Astrocyte of the spinal cord (primary cell): ENCODE measurements at places on chromosomes 4 and X.

DNA sequence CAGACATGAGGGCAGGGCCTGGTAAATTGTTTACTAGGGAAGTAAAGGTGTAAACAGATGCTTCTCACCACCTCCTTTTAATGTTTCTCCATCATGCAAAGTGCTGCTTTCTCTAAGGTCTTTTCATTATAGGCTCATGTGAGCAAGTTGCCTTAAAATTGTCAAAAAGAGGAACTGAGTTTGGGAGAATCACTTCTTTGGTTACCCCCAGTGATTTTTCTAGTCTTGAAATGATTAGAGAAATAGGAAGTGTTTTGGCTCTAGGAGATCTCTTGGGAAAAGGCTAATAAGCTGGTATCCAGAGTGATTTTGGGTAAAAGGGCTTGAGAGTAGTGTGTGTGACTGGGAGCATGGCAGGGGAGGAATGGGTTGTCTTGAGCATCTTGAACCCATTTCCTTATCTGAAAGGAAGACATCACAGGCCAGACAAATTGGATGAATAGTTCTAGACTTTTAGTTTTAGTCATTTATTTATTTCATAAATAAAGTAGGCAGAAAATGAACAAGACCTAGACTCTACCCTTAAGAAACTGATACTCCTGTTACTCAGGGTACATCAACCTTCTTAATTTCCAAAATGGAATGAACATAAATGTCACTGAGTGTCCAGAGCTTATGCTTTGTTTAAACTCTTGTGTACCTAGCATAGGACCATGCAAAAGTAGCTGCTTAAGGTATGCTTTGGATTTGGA is 14.2 kb downstream of the GRPR start:
- DNase-seq = no peak

DNA sequence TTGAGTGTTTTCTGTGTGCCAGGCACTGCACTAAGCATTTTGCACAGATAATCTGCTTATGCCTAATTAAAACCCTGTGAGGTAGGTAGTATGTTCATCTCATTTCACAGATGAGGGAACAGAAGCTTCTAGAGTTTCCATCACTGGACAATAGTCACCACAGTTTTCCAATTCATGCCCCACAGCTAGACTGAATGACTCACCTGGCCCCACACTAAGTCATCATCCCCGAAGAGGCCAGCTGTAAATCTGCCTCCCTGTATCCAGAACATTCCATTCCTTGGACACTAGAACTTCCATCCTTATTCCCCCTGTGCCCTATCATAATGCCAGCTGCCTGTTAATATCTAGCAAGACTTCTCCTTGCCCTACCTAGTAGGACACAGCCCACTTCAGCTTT is 40.9 kb upstream of the NYX start:
- DNase-seq = no peak

GRCh38 chrX:11786862-11787261 is 28.8 kb downstream of the MSL3 start:
- DNase-seq = no peak

DNA sequence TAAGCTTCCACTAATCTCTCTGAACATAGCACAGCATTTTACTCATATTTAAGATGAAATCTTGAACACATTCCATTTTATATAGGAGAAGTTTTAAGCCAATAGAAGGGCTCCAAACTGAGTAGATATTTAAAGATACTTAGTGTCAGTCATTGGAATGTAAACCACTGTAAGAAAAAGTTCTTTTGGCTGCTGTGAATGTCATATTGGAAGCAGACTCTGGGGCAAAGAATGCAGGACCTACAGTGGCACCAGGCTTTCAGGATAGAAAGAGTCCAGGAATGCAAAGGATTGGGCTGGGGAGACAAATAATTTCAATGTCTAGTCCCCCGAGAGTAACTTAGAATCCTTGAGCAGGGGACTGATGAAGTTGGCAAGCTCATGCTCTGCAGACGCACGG is 1047.7 kb downstream of the STIM2 start:
- no peak for DNase-seq

GRCh38 chr4:150561143-150561737 is 20.7 kb upstream of the MAB21L2 start:
- DNase-seq = no peak

DNA sequence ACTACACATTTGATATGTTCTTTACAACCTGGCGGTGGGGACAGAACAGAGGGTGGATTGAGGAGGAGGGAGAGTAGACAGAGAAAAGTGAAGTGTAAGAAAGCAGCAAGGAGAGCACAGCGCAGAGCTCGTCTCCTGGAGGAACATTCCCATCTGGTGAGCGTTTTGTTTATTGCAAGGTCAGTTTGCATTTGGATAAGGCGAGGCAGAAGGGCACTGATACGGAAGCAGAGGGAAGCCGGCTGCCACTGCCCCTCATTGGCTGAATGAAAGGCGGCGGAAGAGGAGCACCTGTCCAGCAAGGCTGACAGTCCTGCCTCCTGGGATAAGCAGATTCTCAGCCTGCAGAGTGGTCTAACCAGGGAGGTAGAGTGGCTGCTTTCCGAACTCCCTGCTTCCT is 83.2 kb downstream of the GPR143 start:
- peak; percentile 24 for DNase-seq

- DNase-seq = peak; percentile 51
Measured at GRCh38 chrX:16851421-16851820, 18.7 kb downstream of the RBBP7 start.

DNA sequence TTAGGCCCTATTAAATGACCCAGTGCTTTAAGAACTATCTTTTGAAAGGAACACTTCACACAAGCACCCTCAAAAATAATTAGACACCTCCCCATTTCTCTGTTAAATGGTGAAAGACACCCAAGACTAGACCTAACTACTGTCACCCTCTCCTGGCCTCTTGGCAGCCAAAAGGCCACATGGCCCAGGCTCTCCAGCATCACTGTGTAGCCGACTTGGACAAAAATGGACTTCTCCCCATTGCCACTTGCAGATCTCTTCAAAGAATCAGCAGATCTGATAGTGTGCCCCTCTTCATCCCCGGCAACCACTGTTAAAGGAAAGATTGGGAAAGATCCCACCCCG is 2.0 kb downstream of the MID1IP1 start:
- no peak for DNase-seq

DNA sequence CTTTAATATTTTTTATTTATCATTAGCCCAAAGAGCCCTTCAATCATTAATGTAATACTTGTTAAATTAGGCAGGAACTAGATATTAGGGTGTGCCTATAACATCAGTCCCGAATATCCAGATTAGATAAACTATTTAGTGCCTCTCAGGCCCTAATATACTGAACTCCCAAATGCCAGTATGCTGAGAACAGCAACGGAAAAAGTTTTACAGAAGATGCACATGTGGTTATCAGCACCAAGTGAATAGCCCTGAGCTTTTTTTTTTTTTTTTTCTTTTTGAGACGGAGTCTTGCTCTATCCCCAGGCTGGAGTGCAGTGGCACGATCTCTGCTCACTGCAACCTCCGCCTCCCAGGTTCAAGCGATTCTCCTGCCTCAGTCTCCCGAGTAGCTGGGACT is 13.0 kb upstream of the ELF2 start:
- DNase-seq = no peak

DNA sequence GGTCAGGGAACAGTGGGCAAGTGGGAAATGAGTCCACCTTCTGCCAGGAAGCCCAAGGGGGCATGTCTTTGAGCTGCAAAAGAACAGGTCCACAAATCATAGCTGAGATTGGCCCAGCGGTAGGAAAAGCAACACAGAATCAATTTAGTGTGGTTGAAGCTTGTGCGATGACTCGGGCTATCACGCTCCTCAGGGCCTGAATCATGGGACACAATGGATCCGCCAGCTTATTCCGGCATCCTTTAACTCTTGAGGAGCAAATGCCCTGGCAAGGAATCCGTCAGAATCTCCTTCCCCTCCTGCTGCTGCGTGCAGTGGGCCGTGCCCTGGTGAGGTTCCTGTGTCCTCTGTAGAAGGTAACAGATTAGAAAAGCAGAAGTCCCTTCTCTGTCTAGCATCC is 98.0 kb downstream of the RELL1 start:
- DNase-seq = no peak

GRCh38 chr4:62271107-62271506 is 1071.0 kb downstream of the ADGRL3 start:
- DNase-seq = no peak

DNA sequence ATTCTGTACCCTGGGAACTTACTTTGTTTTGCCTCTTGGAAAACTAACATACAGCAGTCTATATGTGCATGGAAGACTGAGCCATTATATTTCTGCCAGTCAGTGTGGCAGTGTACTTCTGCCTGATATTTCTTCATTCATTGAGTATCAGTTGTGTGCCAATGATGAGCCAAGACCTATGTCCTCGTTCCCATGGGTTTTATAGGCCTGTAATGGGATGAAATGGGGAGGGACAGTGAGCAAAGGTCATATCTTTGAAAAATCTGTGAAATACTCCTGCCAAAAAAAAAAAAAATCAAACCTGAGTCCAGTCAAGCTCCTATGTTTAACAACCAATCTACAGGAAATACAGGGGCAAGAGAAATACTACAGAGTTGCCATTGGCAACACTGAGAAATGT is 9.1 kb downstream of the NSD2 start:
- DNase-seq = peak; percentile 11

GRCh38 chr4:52983563-52984303 is 121.6 kb downstream of the RASL11B start:
- peak; percentile 69 for DNase-seq

DNA sequence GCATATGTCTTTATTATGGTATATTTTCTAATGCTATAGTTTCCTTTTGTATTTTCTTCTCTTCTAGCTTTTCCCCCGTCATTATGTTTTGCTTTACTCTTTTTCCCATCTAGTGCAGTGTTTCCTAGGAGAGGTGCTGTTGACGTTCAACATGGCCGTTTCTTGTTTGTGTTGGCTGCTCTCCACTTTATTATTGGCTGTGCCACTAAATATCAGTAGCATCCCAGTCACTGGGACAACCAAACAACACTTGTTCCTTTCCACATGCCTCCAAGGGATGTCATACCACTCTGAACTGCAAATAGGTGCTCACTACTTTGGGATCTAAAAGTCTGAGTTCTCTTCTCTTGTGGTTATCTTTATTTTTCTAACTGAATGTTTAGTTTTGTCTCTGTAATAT is 26.5 kb downstream of the GBA3 start:
- no peak for DNase-seq

- no peak for DNase-seq
Measured at GRCh38 chrX:23789386-23790154, 6.6 kb downstream of the SAT1 start.

GRCh38 chrX:119997570-119997969 is 54.0 kb upstream of the NKAP start:
- DNase-seq = no peak

GRCh38 chrX:44244008-44244407 is 99.5 kb downstream of the EFHC2 start:
- peak; percentile 42 for DNase-seq

DNA sequence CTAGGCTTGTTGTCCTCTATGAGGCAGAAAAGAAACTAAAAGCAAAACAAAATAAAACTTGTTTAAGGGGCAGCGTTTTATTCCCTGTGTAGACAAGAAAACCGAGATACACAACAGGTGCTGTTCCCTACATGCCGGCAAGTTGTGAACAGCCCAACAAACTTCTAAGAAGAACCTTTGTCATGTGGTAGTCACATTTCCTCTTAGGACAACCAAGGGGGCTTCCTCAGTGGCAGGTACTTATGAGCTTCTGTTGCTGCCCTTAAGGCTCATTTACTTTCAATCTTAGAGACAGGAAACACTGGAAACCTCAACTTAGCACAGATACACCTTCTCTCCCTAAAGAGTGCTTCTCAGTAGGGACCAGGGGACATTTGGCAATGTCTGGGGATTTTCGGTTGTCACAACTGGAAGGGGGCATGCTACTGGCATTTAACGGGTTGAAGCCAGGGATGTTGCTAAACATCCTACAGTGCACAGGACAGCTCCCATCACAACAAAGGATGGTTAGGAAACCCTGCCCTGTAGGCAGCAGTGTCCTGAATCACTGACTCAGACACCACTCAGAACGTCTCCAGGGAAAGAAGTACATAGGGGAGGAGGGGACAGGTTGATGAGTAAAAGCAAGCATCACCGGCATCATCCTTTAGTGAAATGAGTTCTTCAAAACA is 111.0 kb downstream of the ASB9 start:
- no peak for DNase-seq

GRCh38 chr4:89368861-89369260 is 61.3 kb upstream of the GPRIN3 start:
- DNase-seq = no peak

GRCh38 chr4:1041147-1041935 is 29.9 kb downstream of the FGFRL1 start:
- peak; percentile 90 for DNase-seq

- peak; percentile 21 for DNase-seq
Measured at GRCh38 chr4:111602848-111603247, 542.4 kb upstream of the FAM241A start.

GRCh38 chr4:48350871-48351270 is 9.5 kb downstream of the SLAIN2 start:
- DNase-seq = no peak

DNA sequence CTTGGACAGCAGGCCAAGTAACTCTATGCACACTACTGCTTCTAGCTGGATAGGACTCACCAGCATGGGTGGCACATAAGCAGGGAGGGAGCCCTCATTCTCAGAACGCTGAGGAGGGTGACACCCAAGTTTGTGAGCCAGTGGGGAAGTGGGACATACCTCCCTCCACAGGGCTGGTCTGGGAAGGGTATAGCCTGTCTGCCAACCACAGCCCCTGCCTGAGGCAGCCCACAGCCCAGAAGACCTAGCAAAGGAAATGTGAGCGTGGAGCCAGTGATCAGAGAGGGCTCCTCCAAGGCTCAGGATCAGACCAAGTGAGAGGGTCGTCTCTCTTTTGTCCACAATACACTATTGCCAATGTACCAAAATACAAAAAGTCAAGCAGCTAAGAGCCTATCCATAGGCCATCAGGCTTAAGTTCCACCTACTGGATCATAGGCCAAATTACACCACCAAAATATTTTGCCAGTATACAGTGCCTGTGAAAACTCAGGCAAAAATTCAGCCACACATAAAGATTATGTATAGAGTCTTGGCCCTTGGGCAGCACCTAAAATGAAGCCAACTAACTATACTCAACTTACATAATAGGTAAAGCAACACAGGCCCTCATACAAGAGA is 1203.1 kb downstream of the PCDH18 start:
- DNase-seq = no peak

DNA sequence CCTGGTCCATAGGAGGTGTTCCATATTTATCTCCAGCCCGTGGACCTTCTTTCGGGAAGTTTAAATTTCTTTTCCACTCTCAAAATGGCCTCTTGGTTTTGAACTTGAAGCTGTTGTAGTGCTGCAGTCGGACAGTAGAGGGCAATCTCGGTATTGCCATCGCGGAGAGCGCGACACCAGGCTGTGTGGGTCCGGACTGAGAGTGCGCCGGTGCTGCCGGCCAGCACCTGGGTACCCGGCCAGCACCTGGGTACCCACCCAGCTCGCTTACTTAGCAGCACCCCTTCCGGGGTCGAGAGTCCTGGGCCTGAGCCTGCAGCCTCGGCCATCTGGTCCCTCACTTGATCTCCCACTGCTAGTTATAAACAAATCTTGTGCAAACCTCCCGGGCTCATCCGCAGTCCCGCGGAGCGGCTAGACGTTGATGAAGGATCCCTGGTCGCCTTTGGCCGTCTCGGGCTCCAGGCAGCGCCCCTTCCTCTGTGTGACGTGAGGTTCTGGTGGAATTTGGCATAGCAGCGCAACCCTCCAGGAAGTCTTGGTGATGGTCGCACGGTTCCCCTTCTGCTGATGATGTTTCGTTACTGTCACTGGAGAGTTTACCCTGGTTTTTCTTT is 18.0 kb downstream of the FAM9A start:
- DNase-seq = no peak
